ENCODE measurements at places on chromosomes 4 and X.
A peak's percentile ranks its signal among the peaks of the same experiment; 100 is the strongest.

GRCh38 chrX:51421972-51422597, 74.3 kb downstream of the NUDT11 start:
- no peak for DNase-seq

DNA sequence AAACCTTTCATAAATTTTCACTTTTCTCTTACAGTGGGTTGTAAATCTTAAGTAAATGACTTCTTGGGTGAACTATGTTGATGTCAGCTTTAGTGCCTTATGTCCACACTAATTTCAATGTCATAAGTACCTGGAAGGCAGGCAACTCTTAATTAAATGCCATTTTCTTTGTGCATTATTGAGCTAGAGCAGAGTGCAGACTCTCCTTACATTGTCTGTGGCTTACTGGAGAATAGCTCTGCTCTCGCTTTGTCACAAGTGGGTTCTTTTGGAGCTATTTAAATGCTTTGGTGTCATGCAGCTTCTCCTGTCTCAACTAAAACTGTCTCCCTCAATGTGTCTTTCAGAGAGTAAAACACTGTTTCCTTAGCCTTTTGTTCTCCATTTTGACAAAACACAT, 411.6 kb downstream of the STIM2 start:
- no peak for DNase-seq

GRCh38 chrX:26253526-26253925, 37.6 kb downstream of the MAGEB5 start:
- DNase-seq = peak; percentile 23

- no peak for DNase-seq
Measured at GRCh38 chrX:106284431-106285025, 116.4 kb downstream of the PWWP3B start.

DNA sequence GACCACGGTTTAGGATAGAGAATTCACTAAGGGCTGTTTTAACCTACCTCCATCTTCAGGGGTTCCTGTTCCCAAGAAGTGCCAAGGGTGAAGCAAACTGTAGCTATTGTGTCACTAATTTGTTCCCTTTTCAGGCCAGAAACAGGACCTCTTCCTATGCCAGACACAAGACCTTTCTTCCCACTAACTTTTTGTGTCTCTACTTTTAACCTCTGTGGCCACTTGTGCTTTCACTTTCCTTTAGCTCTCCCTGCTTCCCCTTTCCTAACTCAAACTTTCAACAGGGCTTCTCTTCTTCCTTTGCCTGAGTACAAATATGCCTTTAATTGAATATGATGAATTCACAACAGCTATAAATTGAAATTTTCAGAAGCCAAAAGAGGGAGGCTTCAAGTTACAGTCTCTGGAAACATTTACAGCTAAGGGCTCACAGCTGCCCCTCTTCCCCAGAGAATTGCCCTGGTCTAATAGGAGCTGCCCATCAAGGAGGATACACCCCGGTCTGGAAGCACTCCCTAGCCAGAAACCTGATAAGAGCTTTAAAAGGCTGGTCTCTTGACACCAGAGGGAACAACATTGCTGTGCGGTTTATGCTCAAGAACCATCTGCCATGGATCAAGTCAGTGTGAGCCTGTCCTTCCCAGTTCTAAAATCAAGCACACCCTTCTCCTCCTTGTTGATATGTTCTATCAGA, 61.7 kb upstream of the PLS3 start:
- peak; percentile 46 for DNase-seq

DNA sequence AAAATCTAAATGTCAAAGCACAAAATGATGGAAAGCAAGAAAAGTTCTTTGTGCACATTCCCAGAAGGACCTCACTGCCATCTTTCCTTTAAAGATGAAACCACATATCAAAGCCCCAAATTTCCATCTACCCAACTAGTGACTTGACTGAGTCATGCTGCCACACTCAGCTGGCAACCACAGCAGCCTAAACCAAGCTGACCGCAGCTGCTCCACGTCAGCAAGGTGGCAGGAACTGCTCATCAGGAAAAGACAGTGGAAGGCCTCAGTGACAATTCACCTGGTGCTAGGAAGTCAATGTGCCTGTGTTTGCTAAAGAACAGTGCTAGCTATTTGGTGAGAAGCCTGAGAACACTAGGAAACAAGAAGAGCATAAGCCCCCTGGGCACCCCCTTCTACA, 26.1 kb downstream of the ACOX3 start:
- no peak for DNase-seq

GRCh38 chr4:90753068-90753467, 625.9 kb downstream of the CCSER1 start:
- DNase-seq = no peak

GRCh38 chr4:58502839-58503238, 1392.7 kb upstream of the IGFBP7 start:
- no peak for DNase-seq

- peak; percentile 97 for DNase-seq
Measured at GRCh38 chr4:11073621-11074051, 355.1 kb downstream of the HS3ST1 start.

- peak; percentile 15 for DNase-seq
Measured at GRCh38 chr4:48752726-48753125, 27.4 kb downstream of the FRYL start.

GRCh38 chrX:9746148-9746888, 19.3 kb downstream of the GPR143 start:
- DNase-seq = peak; percentile 78

DNA sequence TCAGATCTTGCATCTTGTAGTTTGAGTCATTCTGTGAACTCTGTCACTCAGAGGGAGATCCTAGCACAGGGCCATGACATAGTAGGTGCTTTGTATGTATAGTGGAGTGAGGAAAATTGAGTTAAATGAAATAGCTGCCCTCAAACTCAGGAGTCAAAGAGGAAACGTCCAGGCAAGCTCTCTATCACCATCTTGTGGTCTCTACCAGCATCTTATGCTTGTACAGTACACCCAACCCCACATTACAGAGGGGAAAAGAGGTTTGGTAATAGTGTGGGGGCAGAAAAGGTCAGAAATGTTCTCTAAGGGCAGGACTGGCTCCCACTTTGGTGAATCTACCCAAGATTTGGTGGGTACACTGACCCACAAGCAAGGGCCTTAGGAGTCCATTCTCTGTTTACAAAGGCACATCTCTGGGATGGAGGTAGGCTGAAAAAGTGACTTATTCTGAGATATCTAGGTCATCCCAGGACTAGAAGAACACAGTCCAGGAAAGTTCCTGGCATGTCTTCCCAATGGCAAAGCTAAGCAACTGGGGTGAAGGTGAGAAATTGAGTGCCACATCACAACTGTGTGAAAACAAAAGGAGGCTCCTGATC, 131.8 kb downstream of the OR13H1 start:
- peak; percentile 30 for DNase-seq

DNA sequence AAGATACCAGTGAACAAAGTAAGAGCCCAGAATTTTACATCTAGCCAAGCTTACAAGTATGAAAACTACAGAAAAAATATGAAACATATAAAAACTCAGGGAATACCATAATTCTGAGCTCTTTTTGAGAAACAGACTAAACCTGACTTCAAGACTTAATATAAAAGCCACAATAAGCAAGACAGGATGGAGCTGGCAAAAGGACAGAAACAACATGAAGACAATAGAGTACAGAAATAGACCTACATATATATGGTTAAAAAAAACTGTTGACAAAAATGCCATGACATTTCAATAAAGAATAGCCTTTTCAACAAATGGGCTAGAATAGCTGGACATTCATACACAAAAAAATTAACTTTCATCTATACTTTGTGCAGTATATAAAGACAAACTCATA, 49.4 kb downstream of the UBA6 start:
- DNase-seq = peak; percentile 27

GRCh38 chr4:150381609-150382008, 200.3 kb upstream of the MAB21L2 start:
- peak; percentile 59 for DNase-seq

GRCh38 chrX:141341341-141341740, 99.0 kb upstream of the SPANXC start:
- peak; percentile 80 for DNase-seq

DNA sequence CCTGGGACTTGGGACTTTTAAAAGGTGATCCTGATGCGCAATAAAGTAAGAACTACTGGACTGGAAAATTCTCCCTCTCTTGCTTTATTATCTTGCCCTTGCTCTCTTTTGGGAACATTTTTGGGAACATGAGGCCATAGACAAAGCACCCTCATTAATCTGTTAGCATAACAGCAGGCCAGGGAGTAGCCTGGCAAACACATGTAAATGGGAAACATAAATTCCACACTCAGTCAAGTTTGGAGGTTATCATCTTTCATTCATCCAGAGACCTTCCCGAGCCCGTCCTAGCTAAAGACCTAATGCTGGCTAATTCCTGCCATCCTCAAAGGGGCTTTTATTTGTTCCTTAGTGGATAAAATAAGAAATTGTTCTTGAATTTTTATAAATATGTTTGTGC, 162.8 kb upstream of the ARX start:
- no peak for DNase-seq

DNA sequence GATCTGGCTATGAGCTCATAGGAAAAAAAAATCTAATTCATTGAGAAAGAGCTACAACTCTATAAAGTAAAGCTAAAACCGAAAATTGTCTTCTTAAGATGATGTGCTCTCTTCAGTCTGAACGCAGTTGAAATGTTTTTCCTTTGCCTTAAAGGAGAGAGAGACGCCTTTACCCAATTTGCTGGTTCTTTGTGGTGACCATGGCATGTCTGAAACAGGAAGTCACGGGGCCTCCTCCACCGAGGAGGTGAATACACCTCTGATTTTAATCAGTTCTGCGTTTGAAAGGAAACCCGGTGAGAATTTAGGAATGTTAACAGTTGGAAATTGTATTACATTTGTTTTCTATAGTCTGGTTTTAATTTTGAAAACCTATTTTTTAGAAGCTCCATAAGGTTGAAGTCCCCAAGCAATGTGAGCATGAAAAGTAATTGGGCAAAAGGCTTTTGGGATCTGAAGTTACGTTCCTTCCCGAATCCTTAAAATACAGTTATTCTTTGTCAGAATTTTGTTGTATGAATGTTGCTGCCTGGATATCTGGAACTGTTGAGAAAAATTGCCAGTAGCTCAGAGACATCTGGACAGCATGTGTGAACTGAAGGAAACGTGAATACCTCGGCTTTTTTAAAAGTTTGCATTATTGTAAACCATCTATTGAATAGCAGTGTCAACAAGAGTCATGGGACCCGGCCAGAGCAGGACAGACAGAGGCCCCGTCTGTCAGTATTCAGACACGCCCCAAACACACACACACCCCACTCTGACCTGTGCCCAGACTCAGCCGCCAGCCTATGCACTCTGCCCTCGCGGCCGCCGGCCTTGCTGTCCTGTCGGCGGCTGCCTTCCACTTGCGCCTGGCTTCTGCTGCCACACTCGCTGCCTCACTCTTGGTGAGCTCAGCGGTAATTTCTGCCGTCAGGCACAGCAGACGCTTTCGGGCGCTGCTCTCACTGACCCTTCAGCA, 9.9 kb downstream of the PIGG start:
- DNase-seq = no peak

GRCh38 chrX:129637217-129638109, 17.3 kb downstream of the APLN start:
- DNase-seq = peak; percentile 77

DNA sequence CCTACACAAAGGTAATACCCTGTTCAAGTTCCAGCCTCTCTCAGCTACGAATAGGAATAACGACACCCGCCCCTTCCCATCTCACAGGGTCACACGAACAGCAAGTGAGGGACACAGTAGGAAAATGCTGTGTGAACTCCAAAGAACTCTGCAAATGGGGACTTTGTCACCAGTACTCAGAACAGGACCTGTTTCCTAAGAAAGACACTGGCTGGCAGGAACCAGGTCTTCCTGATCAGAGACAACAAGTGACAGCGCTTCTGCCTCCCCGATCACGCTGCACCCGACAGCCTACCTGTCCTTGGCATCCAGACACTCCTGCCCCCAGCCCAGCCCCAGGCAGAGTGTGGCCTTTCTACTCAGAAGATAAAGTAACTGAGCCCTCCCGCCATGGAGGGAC, 14.2 kb downstream of the DCTD start:
- no peak for DNase-seq

- peak; percentile 46 for DNase-seq
Measured at GRCh38 chr4:140711910-140712309, 44.3 kb downstream of the TBC1D9 start.

- DNase-seq = peak; percentile 44
Measured at GRCh38 chrX:153414856-153415510, 3.7 kb downstream of the ZFP92 start.

DNA sequence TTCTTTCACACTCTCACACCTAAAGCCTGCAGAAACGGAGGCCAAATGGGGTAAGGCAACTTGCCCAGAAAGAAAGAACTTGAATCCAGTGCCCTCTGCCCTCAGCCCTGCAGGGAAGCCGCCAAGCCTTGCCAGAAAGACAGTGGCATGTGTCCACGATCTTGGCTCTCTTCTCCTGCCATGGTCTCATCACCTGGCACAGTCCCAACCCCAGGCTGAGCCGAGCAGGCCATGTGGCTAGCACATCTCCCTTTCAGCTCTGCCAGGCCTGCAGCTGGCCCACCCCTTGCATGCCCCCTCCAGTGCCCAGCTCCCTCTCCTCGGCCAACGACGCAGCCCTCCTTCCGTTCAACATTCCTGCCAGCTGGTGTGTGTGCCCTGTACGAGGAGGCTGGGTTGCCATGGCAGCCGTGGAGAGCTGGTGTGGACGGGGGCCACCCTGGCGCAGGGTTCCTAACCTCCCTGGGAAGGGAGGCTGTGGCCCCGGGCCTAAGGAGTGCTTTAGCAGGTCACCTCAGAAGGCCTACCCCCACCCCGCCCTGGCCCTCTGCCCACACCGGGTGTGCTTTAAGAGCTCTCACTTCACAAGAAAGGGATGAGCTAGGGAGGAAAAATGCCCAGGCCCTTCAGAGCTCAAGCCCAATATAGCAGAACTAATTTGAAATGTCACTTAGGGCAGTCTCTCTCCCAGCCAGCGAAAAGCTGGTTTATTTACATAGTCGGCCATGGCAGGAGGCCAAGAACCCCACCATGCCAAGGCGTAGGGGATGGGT, 73.0 kb upstream of the PJA1 start:
- DNase-seq = no peak

DNA sequence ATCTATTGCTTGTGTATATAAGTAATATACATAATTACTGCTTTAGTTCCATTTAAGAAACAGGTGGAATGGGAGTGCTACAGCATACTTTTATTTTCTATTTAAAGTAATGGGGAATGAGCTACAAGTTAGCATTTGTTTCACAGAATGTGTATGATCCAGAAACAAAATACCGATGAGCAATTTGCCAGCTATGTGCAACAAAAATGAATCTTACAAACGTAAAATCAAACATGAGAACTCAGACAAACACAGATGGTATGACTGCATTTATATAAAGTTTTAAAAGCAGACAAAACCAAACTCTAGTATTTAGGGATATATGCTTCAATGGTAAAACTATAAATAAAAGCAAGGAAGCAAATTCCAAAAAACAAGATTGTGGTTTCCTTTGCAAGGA, 141.7 kb downstream of the PAPSS1 start:
- no peak for DNase-seq

GRCh38 chr4:74754218-74754617, 40.1 kb downstream of the BTC start:
- no peak for DNase-seq

DNA sequence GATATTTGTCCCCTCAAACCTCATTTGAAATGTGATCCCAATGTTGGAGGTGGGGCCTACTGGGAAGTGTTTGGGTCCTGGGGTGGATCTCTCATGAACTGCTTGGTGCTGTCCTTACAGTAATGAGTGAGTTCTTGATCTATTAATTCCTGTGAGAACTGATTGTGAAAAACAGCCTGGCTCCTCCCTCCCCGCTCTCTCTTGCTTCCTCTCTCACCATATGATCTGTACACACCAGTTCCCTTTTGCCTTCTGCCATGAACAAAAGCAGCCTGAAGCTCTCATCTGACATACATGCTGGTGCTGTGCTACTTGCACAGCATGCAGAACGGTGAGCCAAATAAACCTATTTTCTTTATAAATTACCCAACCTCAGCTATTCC, 11.2 kb upstream of the YIPF7 start:
- no peak for DNase-seq

Data from cardiac fibroblast (primary cell).